Caco-2 (cell line): ENCODE measurements at places on chromosomes 11 and 22.

DNA sequence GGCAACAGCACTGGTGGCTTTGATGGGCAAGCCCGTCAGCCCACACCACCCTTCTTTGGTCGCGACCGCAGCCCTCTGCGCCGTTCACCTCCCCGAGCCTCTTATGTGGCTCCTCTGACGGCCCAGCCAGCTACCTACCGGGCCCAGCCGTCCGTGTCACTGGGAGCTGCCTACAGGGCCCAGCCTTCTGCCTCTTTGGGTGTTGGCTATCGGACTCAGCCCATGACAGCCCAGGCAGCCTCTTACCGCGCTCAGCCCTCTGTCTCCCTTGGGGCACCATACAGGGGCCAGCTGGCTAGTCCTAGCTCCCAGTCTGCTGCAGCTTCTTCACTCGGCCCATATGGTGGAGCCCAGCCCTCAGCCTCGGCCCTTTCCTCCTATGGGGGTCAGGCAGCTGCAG lies 8.0 kb downstream of the RBM14 start:
- DNase-seq, result no peak

GRCh38 chr22:40616578-40616977 lies 19.9 kb downstream of the MRTFA start:
- DNase-seq, result no peak

- no peak for DNase-seq
These were observed 118.4 kb downstream of the KIAA1671 start for GRCh38 chr22:25070956-25071355.

DNA sequence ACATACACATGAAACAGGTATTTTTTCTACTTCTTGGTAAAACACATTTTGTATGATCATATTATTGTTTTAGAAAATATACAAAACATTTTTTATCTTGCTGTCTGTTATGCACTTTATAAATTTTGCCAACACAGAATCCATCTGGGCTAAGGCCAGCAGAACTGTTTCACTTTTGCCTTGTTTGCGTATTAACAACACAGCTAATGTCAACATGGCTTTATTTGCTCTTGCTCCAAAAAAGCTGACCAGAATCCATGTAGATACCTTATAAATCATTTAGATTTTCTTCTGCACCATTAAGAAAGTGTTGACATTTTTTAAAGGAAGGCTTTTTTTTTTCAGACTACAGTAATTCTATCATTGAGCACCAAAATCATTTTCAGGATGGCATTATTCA lies 58.1 kb upstream of the PGR start:
- DNase-seq, result no peak

DNA sequence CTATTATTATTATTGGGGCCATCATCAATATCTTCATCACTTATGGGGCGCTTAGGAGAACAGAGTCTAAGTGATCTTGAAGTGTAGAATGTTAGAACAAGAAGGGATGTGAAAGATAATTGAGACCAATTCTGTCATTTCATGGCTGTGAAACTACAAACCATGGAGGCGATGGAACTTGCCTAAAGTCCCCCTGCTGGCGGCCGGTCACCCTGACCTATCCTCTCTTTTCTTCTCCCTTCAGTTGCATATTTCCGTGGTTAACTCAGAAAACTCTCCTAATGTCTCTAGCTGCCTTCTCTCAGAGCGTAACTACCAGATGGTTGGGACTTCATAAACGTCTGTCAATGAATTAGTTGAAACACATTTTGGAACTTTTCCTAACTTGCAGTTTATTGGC lies 6.6 kb upstream of the OR4B1 start:
- DNase-seq, result no peak

DNA sequence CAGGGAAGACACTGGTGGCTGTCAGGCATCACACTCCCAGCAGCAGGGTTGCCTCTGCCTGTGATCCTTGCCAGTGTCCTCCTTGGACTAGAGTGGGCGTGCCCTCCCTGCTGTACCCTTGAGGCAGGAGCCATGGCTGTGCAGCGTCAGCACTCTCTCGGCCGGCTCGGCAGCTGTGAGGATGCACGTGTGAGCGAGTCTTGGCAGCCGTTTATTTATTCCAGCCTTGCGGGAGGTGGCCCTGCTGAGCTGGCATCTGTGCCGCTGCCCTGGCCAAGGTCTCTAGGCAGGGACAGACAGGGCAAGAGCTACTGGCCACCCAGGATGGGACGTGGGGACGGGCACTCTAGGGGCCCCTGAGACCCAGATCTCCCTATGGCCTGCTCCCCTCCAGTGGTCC lies 33.9 kb downstream of the TSPAN4 start:
- DNase-seq, result no peak

- no peak for DNase-seq
These were observed 97.1 kb upstream of the CARD18 start for GRCh38 chr11:105236664-105237063.

DNA sequence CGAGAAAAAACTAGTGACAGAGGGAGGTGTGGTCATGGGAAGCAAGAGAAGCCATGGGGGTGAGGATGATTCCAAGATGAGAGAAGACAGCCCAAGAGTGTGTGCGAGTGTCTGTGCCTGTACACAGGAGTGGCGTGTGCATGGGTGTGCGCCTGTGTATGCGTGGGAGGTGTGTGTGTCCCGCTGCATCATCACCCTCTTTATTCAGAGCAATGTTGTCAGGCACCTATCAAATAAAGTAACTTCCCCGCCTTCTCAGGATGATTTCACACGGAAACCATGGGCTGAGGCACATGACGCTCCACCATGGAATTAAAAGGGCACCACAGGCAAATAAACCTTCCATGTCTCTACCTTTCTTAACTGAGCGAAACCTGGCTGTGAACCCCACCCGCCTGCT lies 24.6 kb downstream of the MS4A10 start:
- DNase-seq, result no peak

GRCh38 chr11:10893714-10894151 lies 35.9 kb upstream of the ZBED5 start:
- peak; percentile 63 for DNase-seq

- no peak for DNase-seq
These were observed 193.3 kb downstream of the TRPC6 start for GRCh38 chr11:101390539-101390938.

GRCh38 chr11:88523386-88524071 lies 186.0 kb upstream of the CTSC start:
- no peak for DNase-seq

DNA sequence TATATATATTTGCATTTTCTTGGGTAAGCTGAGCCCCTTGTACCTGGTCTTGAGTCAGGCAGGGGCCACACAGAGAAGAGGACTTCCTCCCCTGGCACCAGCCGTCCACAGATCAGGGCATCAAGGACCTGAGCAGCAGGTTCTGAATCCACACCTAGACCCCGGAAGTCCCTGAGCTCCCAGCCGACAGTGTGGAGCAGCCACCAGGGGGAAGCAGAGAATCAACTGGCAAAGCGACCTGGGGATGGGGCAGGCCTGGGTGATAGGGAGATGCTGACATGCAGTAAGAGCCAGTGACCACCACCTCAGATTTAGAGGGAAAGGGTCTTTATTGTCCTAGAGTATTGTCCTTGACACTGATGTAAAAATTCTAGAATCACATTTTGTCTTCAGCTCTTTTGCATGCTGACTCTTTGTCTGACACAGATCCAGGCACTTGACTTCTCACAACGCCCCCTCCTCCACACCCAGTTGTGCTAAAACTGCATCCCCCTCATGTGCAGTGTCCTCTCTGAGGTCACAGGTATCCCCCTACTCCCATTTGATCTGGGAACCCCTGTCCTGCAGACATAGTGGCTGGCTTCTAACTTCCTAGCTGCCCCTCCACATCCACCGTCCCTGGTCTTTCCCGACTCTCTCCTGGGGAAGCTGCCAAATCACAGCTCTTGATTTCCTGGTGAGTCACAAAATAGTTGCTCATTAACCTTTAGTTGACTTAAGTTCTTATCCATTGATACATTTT lies 109.3 kb downstream of the GGTLC2 start:
- peak; percentile 80 for DNase-seq

DNA sequence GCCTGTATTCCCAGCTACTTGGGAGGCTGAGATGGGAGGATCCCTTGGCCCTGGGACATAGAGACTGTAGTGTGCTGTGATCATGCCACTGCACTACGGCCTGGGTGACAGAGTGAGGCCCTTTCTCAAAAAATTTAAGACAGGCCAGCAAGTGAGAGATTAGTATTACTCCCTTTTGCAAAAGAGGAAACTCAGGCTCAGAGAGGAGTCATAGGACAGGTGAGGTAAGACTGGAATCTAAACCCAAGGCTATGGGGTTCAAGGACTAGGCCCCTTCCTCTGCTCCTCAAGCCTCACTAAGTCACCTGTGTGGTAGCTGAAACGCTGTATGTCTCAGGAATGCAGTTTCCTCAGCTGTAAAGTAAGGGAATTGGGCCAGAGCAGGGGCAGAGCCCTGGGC lies 1.6 kb upstream of the P2RY2 start:
- no peak for DNase-seq

DNA sequence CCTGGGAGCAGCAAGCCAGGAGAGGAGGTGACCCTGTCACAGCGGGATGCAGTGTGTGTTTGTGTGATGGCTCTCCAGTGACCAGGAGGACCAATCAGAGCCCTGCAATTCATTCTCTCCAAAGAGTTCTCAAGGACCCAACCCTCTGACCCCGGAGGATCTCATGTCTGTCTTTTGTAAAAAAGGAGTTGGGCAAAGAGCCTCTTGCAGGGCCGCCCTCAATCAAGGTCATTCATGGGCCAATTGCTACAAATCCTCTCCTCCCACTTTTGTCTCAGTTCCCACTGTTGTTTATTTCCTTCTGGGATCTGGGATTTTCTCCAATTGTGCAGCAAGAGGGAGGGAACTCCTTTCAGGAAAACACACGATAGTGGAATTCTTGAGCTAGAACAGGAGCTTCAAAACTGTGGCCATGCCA lies 4.0 kb downstream of the TECTA start:
- no peak for DNase-seq

GRCh38 chr11:100632941-100633452 lies 54.1 kb upstream of the ARHGAP42 start:
- no peak for DNase-seq

DNA sequence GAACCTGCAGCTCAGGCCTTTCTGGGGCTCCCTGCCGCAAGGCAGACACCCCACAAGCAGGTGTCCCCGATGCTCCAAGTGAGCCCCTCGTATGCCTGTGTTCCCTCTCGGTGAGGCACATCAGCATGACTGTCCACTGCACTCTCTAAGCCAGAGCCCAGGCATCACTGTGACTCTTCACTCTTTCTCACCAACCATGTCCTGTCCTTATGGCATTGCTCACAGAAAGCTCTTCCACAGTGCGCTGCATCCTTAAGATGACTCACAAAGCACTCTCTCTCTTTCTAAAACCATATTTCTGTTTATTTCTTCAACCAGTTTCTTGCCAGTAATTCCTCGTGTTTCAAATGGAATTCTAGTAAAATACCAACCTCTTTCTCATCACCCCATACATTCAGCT lies 18.1 kb downstream of the GAB4 start:
- DNase-seq, result no peak

GRCh38 chr22:46115755-46116490 lies 34.4 kb upstream of the PPARA start:
- DNase-seq, result no peak

GRCh38 chr22:20884454-20884853 lies 25.6 kb downstream of the SNAP29 start:
- no peak for DNase-seq

DNA sequence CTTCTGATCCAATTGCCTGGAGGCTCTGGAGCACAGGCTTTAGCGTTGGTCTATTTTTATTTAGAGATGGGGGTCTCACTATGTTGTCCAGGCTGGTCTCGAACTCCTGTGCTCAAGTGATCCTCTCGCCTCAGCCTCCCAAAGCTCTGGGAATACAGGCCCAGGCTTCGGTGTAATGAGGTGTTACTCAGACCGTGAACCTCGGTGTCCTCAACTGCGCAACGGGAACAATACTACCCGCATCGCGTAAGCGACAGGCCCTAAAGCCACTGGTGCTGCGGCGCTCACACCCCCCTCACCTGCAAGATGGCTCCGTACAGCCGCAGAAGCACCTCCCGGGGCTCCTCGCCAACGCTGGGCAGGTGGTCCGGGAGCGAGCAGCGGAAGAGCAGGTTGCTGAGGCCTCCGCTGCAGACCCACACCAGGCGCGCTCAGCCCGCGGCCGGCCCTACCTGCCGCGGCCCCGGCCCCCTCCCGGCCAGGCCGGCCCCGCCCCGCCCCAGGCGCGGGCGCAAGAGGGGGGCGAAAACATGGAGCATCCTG lies 628 bp downstream of the CHKB start:
- DNase-seq, result no peak

GRCh38 chr11:69300120-69301060 lies 6.4 kb downstream of the MYEOV start:
- DNase-seq, result no peak

- no peak for DNase-seq
These were observed 377.0 kb upstream of the LRRC4C start for GRCh38 chr11:41836431-41836830.

GRCh38 chr11:2542406-2542805 lies 97.6 kb downstream of the KCNQ1 start:
- DNase-seq, result peak; percentile 17

DNA sequence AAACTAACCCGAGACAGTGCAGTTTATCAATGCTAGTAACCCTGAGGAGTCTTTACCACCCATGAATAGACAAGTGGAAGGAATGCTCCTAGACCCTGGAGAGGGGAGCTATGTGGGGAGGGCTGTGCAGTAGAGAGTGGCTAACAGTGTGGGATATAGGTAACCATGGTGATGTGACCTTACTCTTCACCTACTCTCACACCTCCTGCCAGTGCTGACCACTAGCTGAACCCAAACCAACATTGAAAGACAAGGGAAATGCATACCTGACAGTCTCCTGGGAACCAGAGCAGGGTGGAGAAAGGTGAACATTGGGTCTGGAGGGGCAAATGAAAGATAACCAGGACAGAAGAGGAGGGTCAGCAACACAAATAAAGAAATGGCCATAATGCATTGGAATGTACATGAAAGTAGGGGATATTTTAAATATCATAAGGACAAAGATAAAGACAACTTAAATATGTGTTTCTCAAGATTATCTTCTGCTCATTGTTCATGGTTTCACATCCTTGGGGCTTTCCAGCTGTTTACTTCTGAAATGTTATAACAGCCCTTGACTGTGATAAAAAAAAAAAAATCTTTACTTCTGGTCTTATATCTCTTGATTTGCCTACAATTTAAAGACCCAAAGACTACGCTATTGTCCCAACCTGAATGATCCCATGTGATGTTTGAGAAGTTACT lies 983.3 kb upstream of the TENM4 start:
- no peak for DNase-seq

DNA sequence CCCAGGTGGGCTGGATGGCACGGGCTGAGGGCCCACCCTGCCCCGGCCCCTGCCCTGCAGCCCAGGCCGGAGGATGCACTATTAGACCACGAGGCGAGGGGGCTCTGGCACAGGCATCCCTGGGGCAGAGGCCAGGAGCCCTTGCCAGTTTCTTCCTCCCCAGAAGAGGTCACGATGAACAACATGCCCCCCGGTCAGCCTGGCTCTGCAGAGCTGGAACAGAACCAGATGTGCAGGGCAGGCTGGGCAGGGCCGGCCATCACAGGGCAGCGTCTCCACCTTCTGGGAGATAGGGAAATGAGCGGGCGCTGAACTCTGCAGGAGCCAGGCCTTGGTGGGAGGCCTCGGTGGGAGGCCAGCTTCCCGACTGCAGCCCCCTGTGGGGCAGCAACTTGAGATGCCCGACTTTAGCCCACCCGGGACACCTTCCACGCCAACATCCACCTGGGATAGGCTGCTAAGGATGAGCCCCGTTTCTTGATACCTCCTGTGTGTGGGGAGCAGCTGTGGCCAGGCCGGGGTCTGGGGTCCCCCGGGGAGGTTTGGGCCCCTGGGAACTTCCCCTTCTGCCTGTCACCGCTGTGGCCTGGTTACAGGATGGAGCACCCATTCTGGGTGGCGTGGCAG lies 21.8 kb upstream of the GNB1L start:
- DNase-seq, result peak; percentile 34

- no peak for DNase-seq
These were observed 393.5 kb downstream of the TENM4 start for GRCh38 chr11:79047321-79047720.

GRCh38 chr11:113286509-113287497 lies 27.6 kb upstream of the TTC12 start:
- no peak for DNase-seq
